ENCODE measurements at places on chromosomes 7 and 10.

DNA sequence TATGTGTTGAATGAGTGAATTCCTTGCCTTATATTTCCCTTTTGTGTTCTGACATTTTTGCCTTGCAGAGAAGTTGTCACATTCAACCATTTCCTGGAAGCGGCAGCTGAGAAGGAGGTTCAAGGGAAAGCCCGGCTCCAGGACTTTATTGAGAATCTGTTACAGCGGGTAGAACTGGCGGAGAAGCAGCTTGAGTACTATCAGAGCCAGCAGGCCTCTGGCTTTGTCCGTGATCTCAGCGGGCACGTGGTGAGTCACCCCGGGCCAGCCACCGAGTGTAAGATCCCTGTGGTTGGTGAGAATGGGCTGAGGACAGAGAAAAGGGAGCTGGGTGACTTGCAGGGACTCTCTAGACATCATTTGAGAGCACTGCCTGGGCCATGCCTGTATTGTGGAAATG lies 14.2 kb downstream of the ZNF365 start:
- no peak for DNase-seq

DNA sequence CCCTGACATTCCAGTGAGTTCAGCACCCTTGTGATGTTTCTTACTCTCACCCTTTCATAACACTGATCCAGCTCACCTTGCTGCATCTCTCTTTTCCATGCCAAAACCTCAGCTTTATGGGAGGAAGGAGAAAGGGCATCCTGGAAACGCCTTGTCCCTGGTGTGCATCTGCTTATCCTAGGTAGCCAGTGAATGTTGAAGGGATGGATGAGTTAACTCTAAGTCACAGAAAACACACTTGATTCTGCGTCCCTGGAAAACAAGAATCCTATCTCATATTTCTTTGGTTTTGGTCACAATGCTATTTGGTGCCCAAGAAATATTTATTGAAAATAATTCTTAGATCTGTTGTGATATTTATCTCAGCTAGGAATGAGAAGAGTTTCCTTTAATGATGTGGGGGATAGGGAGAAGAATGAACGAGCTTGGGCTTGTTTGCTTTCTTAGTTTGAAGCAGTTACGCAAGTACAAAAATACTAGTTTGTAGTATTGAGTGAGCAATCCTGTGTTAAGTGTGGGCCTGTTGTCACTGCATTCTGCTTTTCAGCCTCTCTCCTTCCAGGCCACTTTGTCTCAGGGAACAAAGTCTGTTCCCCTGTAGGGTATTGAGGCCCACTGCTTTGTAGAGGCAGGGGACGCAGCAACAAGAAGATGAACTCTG lies 126.5 kb downstream of the ARID5B start:
- no peak for DNase-seq

GRCh38 chr10:82252081-82252480 lies 377.1 kb downstream of the NRG3 start:
- DNase-seq: no peak

GRCh38 chr7:4712281-4713182 lies 30.4 kb downstream of the FOXK1 start:
- DNase-seq: no peak

- no peak for DNase-seq
Measured at GRCh38 chr7:54615537-54615936, 73.4 kb downstream of the VSTM2A start.

- DNase-seq: no peak
Measured at GRCh38 chr10:61286686-61287085, 166.5 kb downstream of the TMEM26 start.

DNA sequence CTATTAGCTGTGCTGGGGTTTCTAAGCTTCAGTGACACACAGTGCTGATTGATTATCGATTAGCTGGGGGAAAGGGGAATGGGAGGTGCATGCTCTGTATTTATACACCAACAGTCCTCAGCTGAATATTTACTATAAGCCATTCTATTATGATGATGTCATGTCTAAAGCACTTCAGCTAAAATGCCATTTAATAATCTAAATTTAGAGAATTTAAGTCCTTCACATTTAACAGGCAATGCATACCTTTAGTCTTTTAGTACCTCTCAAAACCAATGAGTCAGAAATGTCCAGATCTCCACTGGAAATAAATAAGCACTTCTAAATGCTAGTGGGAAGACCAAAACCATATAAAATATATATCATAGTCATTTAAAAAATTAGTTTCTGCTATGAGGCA lies 24.6 kb downstream of the RPP38 start:
- DNase-seq: no peak

DNA sequence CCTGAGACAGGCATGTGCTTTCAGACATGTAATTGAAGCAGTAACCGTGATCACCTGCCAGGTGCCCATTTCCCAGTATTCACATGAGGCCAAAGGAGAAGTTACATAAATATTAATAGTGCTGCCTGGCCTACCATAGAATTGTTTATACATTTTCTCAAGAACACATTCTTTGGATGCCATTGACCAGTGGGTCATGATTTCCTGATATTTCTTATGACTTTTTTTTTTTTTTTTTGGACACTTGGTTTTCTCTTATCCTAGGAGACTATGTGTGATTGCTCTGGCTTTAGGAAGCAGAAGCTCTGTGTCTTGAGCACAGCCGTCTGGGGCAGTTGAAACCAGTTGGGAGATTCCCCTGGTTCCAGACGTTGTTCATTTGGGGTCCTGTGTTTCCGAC lies 143.9 kb upstream of the NPS start:
- DNase-seq: no peak

DNA sequence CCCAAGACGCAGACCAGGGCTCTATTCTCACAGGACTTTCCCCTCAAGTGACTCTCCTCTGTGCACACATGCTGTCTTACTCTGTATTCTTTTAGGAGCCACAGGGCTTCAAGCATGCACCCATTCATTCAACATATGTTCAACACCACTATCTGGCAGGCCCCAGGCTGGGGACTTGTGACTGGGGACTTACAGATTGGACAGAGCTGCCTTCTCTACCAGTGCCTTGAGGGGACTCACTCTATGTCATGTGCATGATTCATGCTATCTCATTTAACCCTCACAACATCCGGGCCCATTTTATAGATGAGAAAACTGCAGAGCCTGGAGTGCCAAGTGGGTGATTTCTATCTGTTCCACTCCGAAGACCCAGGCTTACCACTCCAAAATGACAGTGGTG lies 34.3 kb downstream of the MYL10 start:
- DNase-seq: no peak

GRCh38 chr10:55653531-55653930 lies 707.5 kb downstream of the ZWINT start:
- DNase-seq: no peak

- no peak for DNase-seq
Measured at GRCh38 chr7:723541-723940, 3.0 kb upstream of the DNAAF5 start.

- DNase-seq: no peak
Measured at GRCh38 chr10:49328401-49329145, 29.6 kb downstream of the C10orf71 start.

- DNase-seq: no peak
Measured at GRCh38 chr7:22591271-22591670, 91.3 kb upstream of the STEAP1B start.

GRCh38 chr10:101716891-101717659 lies 22.1 kb upstream of the FBXW4 start:
- DNase-seq: peak; percentile 25

- no peak for DNase-seq
Measured at GRCh38 chr10:69818676-69819239, 17.1 kb downstream of the COL13A1 start.

DNA sequence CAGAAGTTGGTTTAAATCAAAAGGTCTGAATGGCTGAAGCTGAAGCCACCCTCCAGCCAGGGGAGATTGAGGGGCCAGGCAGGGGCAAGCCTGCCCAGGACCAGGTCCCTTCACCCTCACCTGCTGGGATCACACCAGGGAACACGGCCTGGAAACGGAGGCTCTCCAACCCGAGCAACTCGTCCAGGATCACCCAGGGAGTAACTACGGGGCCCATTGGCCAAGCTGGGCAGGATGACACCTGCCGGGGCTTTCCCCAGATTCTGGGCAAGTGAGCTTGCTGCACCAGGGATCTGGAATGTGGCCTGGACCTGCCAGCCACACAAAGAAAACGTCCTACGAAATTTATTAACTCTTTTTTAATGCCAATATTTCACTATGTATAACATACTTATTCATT lies 30.4 kb upstream of the PPP2R2D start:
- no peak for DNase-seq

GRCh38 chr10:43308986-43309385 lies 42.1 kb upstream of the RASGEF1A start:
- DNase-seq: peak; percentile 3

DNA sequence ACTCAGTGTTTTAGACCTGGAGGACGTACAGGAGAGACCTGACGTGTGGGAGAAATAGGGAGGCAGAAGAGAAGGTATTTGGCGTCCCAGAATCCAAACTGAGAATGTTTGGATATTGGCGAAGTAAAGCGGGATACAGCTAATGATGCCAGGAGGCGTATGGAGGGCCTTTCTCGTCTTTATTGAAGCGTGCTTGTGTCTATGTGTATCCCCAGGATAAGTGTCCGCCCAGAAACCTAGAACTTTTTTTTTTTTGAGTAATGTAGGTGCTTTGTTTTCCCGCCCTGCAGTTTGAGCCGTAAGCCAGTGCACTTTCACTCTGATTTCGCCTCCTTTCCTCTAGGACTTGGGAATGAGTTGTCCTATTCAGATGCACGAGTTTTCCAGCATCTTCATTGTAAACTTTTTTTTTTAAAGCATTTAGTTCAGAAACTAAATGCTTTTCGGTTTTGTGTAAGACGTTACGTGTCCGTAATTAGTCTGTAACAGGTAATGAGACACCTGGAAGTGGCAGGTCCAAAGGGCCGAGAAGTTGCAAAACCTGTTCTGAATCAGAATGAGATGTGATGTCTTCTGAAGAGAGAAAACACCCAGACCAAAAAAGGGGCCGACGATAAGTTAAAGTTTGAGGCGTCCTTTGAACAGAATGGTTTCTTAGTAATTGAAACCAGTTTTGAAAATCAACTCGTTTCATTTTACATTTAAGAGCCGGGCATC lies 746 bp downstream of the ARL5B start:
- DNase-seq: no peak

DNA sequence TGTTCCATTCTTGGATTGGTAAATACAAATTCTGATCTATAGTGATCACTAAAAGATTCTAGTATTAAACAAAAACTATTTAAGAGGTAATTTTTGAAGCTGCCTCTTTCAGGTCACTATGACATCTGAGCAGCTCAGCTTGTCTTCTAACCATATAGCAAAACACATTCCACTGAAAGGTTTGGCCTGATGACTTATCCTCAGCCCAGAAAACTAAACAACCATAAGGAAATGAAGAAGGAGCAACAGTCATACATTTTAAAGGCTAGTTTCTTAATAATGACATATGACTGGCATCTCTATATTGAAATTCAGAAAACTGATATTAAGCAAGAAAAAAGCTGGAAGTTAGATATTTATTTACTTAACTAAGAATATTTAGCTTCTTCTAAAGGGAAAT lies 24.6 kb downstream of the NT5C2 start:
- DNase-seq: no peak

- no peak for DNase-seq
Measured at GRCh38 chr7:43363035-43363791, 219.7 kb upstream of the STK17A start.

GRCh38 chr10:113770346-113770745 lies 18.9 kb downstream of the PLEKHS1 start:
- no peak for DNase-seq

DNA sequence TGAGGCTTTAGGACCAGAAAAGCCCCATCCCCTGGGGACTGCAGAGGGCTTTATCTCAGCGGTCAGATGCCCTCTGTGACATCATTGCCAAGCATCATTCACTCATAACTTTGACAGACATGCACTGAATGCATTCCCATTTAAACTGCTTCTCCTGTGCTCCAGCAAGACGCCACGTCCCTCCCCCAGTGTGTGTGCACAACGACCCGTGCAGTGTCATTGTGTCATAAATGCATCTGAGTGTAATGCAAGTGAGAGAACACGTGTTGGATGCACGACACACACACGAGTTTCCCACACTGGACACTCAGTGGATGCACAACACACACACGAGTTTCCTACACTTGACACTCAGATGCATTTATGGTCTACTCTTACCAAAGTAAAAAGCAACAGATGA lies 337.9 kb downstream of the PTPRN2 start:
- no peak for DNase-seq

- no peak for DNase-seq
Measured at GRCh38 chr7:76053461-76053860, 5.6 kb downstream of the MDH2 start.

GRCh38 chr10:103874730-103875129 lies 19.4 kb upstream of the SH3PXD2A start:
- DNase-seq: no peak

DNA sequence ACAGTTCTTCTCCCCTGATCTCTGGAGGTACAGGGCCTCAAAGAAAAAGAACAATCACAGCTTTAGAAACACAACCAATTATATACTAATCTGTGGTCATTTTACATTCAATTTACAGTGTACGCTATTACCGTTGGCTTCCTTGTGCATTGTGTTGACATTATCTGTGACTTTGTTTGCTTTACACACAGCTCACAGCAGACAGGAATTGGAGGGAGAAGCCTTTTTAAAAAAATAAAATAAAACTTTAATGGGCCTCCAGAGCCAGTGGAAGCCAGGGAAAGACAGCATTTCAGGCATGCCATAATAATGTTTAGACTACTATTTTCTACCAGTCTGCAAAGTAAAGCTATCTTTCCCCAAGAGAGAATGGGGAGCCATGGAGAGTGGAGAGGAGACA lies 179.0 kb upstream of the ADO start:
- DNase-seq: peak; percentile 75

DNA sequence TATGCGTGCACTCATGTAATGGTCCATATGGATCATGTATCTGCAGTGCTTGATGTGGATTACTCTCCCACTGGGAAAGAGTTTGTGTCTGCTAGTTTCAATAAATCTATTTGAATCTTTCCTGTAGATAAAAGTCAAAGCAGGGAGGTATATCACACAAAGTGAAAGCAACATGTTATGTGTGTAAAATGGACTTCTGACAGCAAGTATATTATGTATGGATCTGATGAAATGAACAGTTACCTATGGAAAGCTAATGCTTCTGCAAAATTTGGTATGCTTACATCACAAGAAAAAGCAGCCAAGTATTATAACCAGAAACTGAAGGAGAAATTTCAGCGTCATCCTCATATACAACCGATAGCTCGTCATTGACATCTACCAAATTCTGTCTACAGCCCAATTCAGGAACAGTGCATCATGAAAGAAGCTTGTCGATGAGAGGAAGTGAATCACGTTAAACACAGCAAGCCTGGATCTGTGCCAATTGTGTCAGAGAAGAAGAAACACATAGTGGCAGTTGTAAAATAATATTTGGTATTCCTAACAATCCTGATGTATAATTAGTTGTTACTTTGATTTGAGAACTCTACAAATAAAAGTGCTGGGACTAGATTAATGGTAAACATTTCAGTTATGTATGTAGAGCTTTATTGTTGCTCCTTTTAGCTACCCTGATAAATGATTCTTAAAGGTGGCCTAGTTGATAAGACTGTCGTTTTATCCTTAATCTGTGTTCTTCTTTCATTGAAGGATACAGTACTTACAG lies 14.2 kb upstream of the SYPL1 start:
- peak; percentile 28 for DNase-seq

GRCh38 chr7:38660427-38661099 lies 29.4 kb upstream of the AMPH start:
- DNase-seq: peak; percentile 53
